ENCODE measurements at places on chromosomes 12 and 14. TPM values are rescaled to one million over a fixed set of nuclear protein-coding genes. Genes with fewer than 3 reads are reported as not detected.

DNA sequence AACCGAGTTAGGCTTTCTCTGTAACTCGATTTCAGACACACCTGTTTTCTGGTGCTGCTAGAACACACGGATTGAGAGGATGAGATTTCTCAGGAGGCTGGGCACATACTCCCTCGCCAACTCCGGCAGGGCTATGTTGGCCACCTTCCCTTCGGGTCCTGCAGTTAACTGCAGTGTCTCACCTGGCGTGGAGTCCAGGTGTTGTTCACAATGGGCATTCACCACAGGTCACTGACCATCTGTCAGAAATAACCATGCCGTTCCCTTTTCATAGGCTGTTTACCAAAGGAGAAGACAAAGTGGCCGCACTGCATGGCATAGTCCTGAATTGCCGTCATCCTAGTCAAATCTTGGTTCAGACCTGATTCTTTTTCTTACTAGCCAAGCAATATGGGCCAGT, 5.5 kb upstream of the KCNH3 start:
- H3K4me1 ChIP-seq: peaks cover 8% of the 10 kb centered on the region
- no peak overlapping the region for H3K4me3 ChIP-seq
- no peak for DNase-seq
- peaks cover 8% of the 10 kb centered on the region for H3K27me3 ChIP-seq

DNA sequence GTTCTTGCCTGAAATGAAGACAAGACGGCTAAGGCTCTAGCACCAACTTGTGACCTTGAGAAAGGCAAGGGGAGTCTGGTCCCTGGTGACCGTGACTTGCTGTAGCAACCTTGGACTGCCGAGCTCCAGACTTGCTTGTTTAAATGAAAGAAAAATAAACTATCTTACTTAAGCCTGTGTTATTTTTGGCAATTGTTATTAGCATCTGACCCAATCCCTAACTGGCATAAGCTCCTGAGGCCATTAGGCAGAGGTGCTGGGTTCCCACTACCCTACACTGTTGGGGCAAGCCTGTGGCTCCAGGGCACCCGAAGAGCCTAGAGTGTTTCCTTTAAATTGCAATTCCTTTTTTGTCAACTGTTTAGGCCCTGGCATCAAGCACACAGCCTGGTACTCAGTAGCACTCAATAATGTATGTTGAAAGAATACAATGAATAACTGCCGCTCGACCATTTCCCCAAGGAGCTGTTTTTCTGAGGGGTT, 106.9 kb upstream of the HIF1A start:
- peaks cover 62% of the 10 kb centered on the region for H3K4me1 ChIP-seq
- no peak for DNase-seq
- no peaks in the 10 kb centered on the region for H3K36me3 ChIP-seq
- H3K27me3 ChIP-seq: no peaks in the 10 kb centered on the region
- no peak overlapping the region for H3K4me3 ChIP-seq

GRCh38 chr12:120917748-120918147, 13.6 kb upstream of the SPPL3 start:
- DNase-seq: no peak
- H3K27ac ChIP-seq: no peak overlapping the region
- no peak overlapping the region for H3K4me3 ChIP-seq
- H3K36me3 ChIP-seq: no peaks in the 10 kb centered on the region

DNA sequence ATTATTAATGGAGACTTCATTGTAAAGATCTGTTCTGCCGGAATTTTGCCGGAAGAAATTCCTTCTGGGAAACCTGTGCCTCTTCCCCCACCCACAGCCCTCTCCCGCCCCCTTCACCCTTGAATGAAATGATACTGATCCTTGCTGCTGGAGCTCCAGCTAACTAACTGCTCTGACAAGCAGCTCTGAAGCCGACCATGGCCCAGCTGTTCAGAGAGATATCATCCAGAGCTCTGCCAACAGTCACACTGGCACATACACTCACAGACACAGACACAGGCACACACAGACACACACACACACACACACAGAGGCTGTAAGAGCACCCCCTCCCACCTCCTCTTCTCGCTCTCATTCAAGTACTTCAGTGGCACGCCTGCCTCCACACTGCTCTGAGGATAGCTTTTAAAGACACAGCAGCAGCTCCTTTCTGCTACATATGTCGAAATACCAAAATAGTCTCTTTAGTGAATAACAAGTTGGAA, 88.6 kb downstream of the R3HDM2 start:
- DNase-seq: no peak
- H3K4me1 ChIP-seq: peaks cover 15% of the 10 kb centered on the region
- H3K27ac ChIP-seq: peak overlapping the region; percentile 48

TDRD9 gene
- not detected for total RNA-seq

DNA sequence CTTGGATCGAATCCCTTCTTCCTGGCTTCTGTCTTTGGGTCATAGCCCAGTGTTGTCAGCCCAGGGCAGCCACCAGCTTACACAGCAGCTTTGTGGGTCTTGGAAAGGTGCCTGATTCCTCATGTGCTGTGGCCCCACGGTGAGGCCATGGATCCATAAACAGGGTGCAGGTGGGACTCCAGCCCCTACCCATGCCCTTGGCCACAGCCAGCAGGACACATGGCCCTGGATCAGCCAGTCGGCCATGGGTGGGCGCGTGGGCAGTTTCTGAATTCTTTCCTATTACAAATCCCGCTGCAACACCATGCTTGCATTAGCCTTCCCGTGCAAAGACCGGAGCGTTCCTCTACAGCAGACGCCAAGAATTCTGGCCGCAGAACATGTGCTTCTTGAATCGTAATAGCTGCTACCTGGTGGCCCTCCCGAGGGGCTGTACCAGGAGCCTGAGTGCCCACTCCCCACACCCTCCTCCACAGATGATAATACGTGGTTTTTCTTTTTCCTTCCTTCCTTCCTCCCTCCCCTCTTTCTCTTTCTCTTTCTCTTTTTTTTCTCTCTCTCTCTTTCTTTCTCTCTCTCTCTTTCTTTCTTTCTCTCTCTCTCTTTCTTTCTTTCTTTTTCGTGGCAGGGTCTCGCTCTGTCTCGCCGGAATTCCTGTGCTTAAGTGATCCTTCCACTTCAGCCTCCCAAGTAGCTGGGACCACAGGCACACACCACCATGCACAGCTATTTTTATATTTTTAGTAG, 2.9 kb upstream of the MMP17 start:
- no peak overlapping the region for H3K27ac ChIP-seq
- H3K4me1 ChIP-seq: peaks cover 5% of the 10 kb centered on the region
- H3K27me3 ChIP-seq: peaks cover 21% of the 10 kb centered on the region
- DNase-seq: no peak

RDH12 gene
- total RNA-seq: not detected

CCDC38 gene
- total RNA-seq: not detected

TMCC3 gene
- not detected for total RNA-seq

GARIN6 gene
- not detected for total RNA-seq

DNA sequence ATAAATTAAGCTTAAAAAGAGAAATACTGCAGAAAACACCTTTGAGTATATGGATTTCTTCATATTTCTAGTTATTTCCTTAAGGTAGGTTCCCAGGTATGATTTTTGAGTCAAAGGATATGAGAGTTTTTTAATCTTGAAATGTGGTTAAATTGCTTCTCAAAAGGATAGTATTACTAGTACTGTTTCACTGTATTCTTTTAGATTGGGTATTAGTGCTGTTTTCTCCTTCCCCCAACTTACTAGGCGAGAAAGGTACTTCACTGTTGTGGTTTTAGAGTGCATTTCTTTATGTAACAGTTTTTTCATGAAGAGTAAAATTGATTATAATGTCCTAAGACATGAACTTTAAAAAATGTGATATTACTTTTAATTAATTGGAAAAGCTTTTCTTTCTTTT, 13.5 kb downstream of the FRS2 start:
- H3K27ac ChIP-seq: peak overlapping the region; percentile 27
- H3K4me1 ChIP-seq: peaks cover 29% of the 10 kb centered on the region
- no peaks in the 10 kb centered on the region for H3K27me3 ChIP-seq
- H3K36me3 ChIP-seq: peaks cover 24% of the 10 kb centered on the region
- no peak overlapping the region for H3K4me3 ChIP-seq
- DNase-seq: no peak

VPS29 gene
- total RNA-seq: 73.5 TPM

DNA sequence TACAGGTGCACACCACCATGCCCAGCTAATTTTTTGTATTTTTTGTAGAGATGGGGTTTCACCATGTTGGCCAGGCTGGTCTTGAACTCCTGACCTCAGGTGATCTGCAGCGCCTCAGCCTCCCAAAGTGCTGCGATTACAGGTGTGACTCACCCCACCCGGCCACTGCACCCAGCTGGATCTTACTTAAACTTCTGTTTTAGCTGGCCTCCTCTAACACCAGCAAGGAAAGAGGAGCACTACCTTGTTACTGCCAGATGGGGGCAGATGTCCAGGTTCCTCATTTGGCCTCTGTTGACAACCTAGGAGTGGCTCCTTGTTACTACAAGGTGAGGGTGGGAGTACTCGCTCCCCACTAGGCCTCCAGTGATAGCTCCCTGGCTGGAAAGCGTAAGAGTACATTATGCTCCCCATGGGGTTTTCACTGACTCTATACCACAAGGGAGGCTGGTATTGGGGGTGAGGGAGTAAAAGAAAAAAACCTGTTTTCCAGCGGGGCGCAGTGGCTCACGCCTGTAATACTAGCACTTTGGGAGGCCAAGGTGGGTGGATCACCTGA, 13.2 kb upstream of the ARF6 start:
- H3K4me1 ChIP-seq: peaks cover 2% of the 10 kb centered on the region
- H3K27me3 ChIP-seq: no peaks in the 10 kb centered on the region
- H3K36me3 ChIP-seq: no peaks in the 10 kb centered on the region
- H3K27ac ChIP-seq: no peak overlapping the region

- no peaks in the 10 kb centered on the region for H3K4me1 ChIP-seq
- H3K27me3 ChIP-seq: no peaks in the 10 kb centered on the region
- no peak overlapping the region for H3K4me3 ChIP-seq
- H3K36me3 ChIP-seq: peaks cover 2% of the 10 kb centered on the region
- H3K27ac ChIP-seq: no peak overlapping the region
- no peak for DNase-seq
Observed at GRCh38 chr12:26606911-26607310, 226.1 kb downstream of the ITPR2 start.

- no peak for DNase-seq
- H3K4me1 ChIP-seq: peaks cover 9% of the 10 kb centered on the region
- peaks cover 2% of the 10 kb centered on the region for H3K36me3 ChIP-seq
- no peak overlapping the region for H3K4me3 ChIP-seq
Observed at GRCh38 chr12:124094188-124094587, 121.2 kb downstream of the ZNF664 start.

DNA sequence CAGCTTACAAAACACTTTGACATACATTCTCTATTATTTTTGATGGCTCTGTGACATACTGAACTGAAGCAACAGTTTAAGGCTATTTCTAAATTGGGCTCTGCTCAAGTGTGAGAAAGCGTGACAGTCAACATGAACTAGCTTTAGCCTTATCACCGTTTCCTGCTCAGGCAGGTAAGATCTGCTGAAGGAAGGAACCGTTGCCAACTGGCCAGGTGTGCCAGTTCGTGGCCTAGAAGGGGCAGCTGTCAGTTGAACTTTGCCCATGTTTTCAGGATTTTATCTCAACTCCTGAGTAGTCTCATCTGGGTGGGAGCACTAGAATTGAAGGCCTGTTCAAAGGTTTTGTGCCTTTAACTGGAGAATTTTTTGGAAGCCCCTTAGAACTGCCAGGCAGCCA, 79.5 kb downstream of the ETV6 start:
- DNase-seq: no peak
- H3K4me1 ChIP-seq: peaks cover 62% of the 10 kb centered on the region
- no peaks in the 10 kb centered on the region for H3K27me3 ChIP-seq
- H3K27ac ChIP-seq: no peak overlapping the region

RALGAPA1 gene
- 47.9 TPM for total RNA-seq

GRCh38 chr14:89196545-89196944, 220.5 kb downstream of the FOXN3 start:
- H3K36me3 ChIP-seq: peaks cover 12% of the 10 kb centered on the region
- no peak overlapping the region for H3K4me3 ChIP-seq
- H3K4me1 ChIP-seq: peaks cover under 1% of the 10 kb centered on the region

DNA sequence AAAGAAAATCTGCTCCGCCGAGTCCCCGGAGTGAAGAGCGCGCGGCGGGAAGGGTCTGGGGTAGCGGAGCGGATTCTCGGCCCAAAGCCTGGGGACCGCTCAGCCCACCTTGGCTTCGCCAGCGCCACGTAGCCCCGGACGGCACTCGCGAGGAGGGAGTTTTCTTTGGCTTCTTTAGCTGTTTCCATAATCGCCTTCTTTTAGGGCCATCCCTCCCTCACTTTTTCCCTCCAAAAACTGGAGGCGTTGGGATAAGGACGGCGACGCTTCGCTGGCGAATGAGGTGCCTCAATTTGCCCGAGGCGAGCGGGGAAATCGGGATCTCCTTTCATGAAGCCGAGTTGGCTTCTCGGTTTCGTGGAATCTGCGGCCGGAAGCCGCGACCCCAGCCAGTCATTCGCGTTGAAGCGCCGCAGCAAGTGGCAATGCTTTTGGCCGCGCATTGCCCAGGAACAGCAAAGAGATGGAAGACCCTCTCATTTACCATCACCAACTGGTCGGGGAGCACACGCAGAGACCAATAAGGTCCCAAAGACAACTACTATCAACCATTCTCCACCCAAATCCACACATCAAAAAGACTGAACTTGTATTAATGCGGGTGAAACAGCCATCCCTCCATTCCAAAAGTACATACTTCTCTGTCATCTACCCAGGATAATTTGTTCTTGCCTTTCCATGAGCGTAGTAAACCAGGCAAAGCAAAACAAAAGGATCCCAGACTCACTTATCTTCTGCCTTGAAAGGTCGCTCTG, 8.4 kb upstream of the SIX1 start:
- no peak for DNase-seq
- no peaks in the 10 kb centered on the region for H3K36me3 ChIP-seq
- H3K4me3 ChIP-seq: peak overlapping the region; percentile 99
- H3K27me3 ChIP-seq: no peaks in the 10 kb centered on the region

- H3K36me3 ChIP-seq: no peaks in the 10 kb centered on the region
- no peak for DNase-seq
- H3K4me3 ChIP-seq: no peak overlapping the region
- no peaks in the 10 kb centered on the region for H3K27me3 ChIP-seq
- H3K27ac ChIP-seq: peak overlapping the region; percentile 99
- H3K4me1 ChIP-seq: peaks cover 73% of the 10 kb centered on the region
Observed at GRCh38 chr12:117684471-117684870, 284.3 kb downstream of the KSR2 start.

RNF212B gene
- not detected for total RNA-seq

PDE3A gene
- 27.8 TPM for total RNA-seq

CCDC177 gene
- not detected for total RNA-seq

DNA sequence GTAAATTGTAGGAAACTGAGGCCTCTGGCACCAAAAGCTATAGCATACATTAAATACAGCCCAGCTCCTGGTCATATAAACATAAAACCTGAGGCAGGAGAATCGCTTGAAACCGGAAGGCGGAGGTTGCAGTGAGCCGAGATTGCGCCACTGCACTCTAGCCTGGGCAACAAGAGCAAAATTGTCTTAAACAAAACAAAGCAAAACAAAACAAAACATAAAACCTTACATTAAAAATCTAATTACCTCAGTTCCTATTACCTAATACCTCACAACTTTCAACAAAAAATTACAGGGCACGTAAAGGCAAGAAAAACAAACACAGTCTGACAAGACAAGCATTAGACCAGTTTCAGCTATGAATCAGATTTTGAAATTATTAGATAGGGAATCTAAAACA, 36.7 kb downstream of the TMEM116 start:
- DNase-seq: no peak
- H3K4me3 ChIP-seq: no peak overlapping the region
- H3K27ac ChIP-seq: no peak overlapping the region
- H3K27me3 ChIP-seq: no peaks in the 10 kb centered on the region
- peaks cover 13% of the 10 kb centered on the region for H3K36me3 ChIP-seq

HELB gene
- total RNA-seq: 2.5 TPM
